ENCODE measurements at places on chromosomes 1 and 21.

GRCh38 chr1:24235921-24236788 is 49.1 kb upstream of the IFNLR1 start:
- no peak for DNase-seq

DNA sequence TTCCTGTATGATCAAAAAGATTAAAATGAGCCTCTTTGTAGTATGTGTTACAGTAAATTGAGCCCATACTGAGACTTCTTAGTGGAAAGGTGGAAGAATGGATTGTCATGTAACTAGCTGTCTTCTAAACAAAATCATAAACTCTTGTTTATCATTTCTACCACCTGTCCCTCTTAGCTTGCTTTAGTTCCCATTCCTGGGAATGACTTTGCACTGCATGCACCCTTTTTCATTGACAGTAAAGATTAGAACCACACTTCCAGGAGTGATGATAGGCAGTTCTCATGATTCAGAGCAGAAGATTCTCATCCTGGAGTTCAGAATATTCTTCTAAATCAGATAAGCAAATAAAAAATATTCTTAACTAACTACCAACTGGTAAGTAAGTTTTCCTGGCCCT is 28.0 kb downstream of the DENND2D start:
- DNase-seq, result no peak

- DNase-seq, result no peak
Observed at GRCh38 chr1:237341391-237341790, 299.4 kb downstream of the RYR2 start.

DNA sequence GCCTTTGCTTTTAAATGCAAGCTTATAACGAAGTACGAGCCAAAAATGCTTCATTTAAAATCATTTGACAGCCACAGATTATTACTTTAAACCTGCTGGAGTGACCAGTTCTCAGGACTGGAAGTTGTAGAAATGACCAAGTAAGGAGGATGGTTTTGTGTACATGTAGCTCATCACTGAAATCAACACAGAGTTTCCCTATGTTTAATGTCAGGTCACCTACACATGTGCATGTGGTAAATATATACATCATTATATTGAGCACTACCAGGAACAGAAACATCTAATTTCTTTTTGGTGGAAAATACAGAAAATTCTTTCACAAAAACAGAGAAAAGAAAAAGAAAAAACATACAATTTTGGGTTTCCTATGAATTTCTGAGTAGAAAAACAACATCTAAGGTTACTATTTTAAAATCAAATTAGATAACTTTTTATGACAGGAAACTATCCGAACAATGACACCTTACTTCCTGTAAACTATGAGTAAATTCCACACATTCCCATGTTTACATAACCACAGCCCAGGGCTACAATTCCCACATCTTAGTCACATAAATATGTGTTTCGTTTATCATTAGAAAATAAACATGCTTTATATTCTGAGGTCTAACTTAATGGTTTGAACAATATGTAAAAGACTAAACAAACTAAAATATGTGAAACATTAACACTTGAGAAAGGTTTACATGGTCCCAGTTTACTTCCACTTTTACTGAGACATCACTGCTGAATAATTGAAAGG is 73.6 kb downstream of the ZNF281 start:
- DNase-seq, result no peak

DNA sequence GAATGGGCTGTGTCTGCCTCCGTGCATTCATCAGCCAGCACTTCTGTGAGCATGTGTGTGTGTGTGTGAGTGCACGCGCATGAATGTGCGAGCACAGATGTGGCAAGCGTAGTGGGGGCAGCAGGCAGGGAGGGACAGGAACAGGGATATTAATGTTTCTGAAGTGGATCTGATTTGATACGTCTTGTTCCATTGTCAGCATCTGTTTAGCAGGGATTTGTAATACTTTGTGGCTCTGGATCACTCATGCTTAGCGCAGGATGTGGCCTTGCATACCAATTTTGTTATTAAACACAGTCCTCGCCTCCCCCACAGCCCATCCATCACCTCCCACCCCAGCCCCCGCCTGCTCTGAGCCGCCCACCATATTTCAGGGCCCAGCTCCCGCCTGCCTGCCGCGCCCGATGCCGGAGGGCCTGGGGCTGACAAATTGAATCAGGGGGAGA is 52.4 kb downstream of the TMEM53 start:
- no peak for DNase-seq

DNA sequence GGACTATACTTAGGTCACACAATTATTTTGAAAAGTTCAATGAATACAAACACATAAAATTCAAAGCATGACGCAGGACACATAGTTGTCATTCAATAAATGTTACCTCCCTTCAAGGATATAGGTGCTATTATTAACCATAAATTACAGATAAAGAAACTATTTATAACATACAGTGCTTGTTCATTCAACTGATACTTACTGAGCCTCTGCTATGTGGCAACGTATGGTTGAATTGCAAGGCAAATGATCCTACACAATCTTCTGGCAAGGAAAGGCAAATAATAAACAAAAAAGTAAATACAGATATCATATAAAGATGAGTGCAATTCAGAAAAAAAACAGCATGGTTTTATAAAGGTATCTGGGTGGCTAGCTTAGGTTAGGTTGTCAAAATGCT is 614.7 kb downstream of the LTN1 start:
- no peak for DNase-seq

- no peak for DNase-seq
Observed at GRCh38 chr1:202587859-202588485, 122.3 kb downstream of the SYT2 start.

- no peak for DNase-seq
Observed at GRCh38 chr1:147630447-147630846, 39.9 kb downstream of the ACP6 start.

DNA sequence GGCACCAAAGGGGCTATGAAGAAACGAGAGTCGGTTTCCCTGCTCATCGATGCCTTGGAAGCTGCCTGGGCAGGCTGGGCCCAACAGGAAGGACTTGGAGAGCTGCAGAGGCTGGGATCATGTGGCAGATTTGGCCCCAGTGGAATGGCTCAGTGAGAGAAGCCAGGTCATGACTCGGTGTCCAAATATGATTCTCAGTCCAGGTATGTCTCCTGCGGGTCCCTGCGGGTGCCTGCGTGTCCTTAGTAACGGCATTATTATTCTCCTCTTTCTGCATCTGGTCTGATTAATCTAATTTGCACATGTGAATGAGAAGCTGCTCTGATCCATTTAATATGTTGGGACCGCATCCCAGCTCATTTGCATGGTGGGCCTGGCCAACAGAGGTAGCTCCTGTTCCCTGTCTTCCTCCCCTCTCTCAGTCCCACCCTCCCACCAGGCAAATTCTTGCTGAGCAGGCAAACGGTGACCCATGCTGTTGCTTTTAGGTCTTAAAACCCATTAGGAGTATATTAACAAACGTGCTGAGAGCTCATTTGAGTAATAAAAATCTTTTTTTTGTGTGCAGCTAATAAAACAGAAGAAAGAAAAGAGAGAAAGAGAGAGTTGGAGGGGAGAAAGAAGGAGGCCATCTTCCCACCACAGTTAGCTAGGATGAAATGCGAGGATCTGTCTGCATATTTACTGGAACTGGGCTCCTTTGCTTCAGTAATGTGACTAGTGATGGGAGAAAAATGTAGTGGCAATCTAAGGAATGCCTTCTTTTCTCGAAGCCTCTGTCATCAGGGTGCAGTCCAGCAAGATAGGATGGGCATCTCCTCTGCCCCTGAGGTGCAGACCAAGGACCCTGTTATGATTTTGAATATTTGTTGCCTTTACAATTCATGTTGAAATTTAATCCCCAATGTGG is 133.5 kb downstream of the HMGB4 start:
- DNase-seq, result no peak

DNA sequence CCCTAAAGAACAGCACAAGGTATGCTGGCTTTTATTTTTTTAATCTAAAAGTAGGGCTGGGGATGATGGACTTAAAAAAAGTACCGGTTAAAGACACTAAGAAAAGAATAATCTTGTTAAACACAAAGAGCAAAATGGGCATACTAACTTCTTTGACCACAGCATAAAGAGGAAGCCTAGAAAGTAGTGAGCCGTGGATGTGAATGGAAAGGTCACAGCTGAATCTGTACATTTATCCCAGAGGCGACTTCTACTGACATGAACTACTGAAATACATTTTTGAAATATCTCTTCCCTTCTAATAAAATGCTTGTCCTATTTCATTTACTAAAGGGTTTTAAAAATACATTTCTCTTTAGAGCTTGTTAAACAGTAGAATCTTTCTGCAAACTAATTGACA is 140.7 kb downstream of the SLC45A1 start:
- DNase-seq, result no peak

All from DMS79 treated with DMSO at 0.1 percent for 48 hours (cell line).